ENCODE measurements at places on chromosomes 7 and 10.

GRCh38 chr10:29658984-29659965 is 24.5 kb upstream of the SVIL start:
- peak; percentile 42 for DNase-seq

DNA sequence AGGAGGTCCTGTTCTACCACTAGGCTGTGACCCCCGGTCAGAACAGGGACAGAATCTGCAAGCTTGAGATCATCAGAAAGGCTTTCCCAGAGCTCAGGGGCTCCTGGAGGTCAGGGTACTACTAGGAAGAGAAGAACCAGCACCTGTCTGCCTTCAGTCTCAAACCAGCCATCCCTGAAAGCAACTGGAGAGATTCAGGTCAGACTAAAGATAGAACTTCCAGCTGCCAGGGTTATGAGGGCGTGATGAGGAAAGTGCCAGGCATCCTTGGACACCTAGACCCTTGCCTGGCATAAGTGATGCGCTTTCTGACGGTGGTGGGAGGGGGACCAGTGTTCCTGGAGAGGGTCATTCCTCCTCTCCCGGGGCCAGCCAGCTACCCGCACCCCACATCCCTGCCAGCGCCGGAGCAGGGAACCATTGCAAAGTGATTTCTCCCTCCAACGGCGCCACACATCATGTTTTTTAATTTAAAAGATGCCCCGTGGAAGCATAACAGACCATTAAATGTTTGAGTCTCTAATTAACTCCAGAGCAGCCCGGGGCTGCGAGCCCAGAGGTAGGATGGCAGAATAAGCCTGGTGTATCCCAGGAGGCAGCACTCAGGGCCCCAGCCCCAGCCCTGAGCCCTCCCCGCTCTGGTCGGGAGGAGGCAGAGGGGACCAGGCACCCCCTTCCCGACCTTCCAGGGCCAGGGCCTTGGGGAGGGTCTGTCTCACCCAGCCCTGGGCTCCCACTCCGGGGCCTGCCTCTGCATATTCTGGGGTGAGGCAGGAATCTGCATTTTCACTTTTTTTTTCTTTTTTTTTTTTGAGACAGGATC is 64.0 kb downstream of the ELFN1 start:
- DNase-seq, result no peak

DNA sequence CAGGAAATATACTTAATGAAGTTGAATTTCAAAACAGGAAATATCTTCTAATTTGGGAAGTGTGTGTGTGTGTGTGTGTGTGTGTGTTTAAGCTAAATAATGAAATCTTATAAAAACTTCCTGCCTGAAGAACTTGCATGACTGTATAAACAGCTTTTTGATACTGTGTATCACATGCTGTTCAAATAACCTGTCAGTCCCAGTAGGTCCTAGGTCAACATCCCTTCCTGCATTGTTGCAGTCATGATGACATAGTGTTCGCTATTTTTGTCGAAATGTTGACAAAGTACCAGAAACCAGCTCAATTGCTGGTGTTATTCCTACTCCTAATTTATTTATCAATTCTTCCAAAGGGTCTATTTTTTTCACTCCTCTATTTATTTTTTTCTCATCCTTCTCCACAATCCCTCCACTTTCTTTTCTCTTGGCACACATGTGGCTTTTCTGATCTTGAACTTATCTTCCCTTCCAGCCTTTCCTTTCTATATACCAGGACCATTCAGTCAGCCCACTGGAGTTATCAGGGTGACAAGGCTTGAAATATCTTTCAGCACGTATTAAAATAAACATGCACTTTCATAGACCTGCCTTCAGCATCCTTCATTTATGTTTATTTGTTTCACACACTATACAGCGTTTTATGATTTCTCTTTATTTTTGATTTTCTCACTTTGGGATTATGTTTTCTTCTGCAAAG is 115.8 kb downstream of the PLXDC2 start:
- no peak for DNase-seq

- DNase-seq, result no peak
These were observed 183.1 kb upstream of the PDE1C start for GRCh38 chr7:32253299-32253698.

GRCh38 chr10:1173091-1173490 is 116.9 kb downstream of the WDR37 start:
- no peak for DNase-seq

- DNase-seq, result no peak
These were observed 155.7 kb downstream of the PLPP4 start for GRCh38 chr10:120612756-120613155.

GRCh38 chr7:29883462-29884398 is 77.4 kb downstream of the WIPF3 start:
- no peak for DNase-seq

Measured in T-helper 1 cell (primary cell).